ENCODE measurements at places on chromosomes 2 and 18. TPM values are rescaled to one million over a fixed set of nuclear protein-coding genes. Genes with fewer than 3 reads are reported as not detected.

TSPYL6 gene
- not detected for total RNA-seq

KCNF1 gene
- 1.9 TPM for total RNA-seq

CTDP1 gene
- 37.1 TPM for total RNA-seq

DNA sequence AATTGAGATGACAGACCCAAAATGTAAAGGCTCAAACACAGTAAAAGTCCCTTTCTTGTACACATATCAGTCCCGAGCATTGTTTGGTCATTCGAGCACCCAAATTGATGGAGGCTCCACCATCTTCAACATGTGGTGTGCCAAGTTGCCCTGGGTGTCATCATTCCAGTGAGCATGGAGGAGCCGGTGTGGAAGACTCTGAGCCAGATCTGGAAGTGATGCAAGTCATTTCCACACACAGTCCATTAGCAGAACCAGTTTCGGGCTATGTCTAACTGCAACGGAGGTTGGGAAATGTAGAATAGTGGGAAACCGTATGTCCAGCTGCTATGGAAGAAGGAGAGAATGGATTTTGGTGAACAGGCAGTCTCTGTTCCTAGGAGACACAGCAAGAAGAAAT, 40.9 kb upstream of the BZW1 start:
- DNase-seq, result no peak

DNA sequence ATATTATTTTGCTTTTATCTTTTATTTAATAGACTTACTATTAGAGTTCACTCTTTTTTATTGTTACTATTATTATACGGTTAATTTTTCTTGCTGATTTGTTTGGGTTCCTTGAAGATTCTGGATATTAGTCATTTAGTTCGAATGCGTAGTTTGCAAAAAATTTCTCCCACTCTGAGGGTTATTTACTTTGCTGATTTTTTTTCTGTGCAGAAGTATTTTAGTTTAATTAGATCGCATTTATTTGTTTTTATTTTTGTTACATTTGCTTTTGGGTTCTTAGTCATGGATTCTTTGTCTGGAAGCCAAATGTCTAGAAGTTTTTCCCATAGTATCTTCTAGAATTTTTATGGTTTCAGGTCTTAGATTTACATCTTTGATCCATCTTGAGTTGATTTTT, 585.2 kb downstream of the CPS1 start:
- no peak for DNase-seq

GRCh38 chr2:66526180-66526579, 91.3 kb downstream of the MEIS1 start:
- no peak for DNase-seq

GRCh38 chr2:120670771-120671480, 64.7 kb upstream of the GLI2 start:
- no peak for DNase-seq

DNA sequence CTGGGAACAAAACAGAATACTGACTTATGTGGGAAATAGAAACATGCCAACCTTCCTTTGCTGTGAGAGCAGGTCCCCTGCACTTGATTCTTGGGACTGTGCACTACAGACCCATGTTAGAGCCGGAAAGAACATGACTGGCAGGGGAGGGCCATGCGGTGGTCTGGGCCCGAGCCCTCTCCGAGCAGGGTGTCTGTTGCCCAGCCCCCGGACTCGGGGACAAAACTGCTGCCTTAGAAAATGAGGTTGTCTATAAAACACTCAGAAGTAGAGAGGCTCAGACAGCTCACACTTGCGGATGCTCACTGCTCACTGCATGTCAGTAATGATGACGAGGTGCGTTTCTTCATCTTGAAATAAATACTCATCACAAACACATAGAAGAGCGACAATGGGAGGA, 270.7 kb upstream of the HDAC4 start:
- no peak for DNase-seq
